ENCODE measurements at places on chromosomes 3 and 15.

GRCh38 chr3:123723522-123724168 lies 138.8 kb upstream of the HACD2 start:
- no peaks in the 10 kb centered on the region for H3K36me3 ChIP-seq
- H3K27me3 ChIP-seq: no peaks in the 10 kb centered on the region
- DNase-seq: peak; percentile 85
- H3K4me3 ChIP-seq: no peak overlapping the region

GRCh38 chr15:100284701-100285100 lies 57.1 kb downstream of the ADAMTS17 start:
- no peaks in the 10 kb centered on the region for H3K27me3 ChIP-seq
- DNase-seq: no peak
- no peaks in the 10 kb centered on the region for H3K4me1 ChIP-seq
- H3K36me3 ChIP-seq: no peaks in the 10 kb centered on the region
- no peak overlapping the region for H3K27ac ChIP-seq

GRCh38 chr3:27449530-27450150 lies 34.5 kb downstream of the SLC4A7 start:
- H3K27me3 ChIP-seq: no peaks in the 10 kb centered on the region
- no peak overlapping the region for H3K27ac ChIP-seq
- H3K4me1 ChIP-seq: peaks cover 17% of the 10 kb centered on the region
- H3K36me3 ChIP-seq: no peaks in the 10 kb centered on the region

GRCh38 chr15:59590027-59590426 lies 21.6 kb upstream of the GCNT3 start:
- H3K36me3 ChIP-seq: no peaks in the 10 kb centered on the region
- DNase-seq: no peak
- no peak overlapping the region for H3K4me3 ChIP-seq
- no peak overlapping the region for H3K27ac ChIP-seq

GRCh38 chr3:66588340-66588847 lies 87.6 kb upstream of the LRIG1 start:
- H3K36me3 ChIP-seq: no peaks in the 10 kb centered on the region
- H3K4me3 ChIP-seq: no peak overlapping the region
- no peak overlapping the region for H3K27ac ChIP-seq
- H3K27me3 ChIP-seq: no peaks in the 10 kb centered on the region
- no peak for DNase-seq

DNA sequence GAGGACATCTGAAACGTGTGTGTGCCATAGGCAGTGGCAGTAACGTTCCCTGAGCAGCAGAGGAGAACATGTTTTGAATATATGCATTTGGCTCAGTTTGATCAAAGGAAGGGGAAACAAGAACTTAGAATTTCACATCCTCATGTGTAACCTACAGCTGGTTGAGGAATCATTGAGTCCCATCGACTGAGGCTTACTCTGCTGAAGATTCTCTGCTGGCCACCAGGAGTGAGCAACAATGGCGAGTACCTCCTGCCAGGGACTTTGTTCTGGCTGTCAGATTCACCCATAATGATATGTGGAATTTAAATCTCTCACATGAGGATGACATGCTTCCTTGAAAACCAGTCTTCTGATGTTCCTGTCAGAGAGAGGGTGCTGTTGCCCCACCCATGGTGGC lies 21.3 kb downstream of the GORASP1 start:
- H3K27me3 ChIP-seq: no peaks in the 10 kb centered on the region
- no peaks in the 10 kb centered on the region for H3K4me1 ChIP-seq
- H3K27ac ChIP-seq: no peak overlapping the region
- no peak overlapping the region for H3K4me3 ChIP-seq

- H3K4me3 ChIP-seq: no peak overlapping the region
- DNase-seq: no peak
- H3K36me3 ChIP-seq: no peaks in the 10 kb centered on the region
- no peak overlapping the region for H3K27ac ChIP-seq
These were observed 47.8 kb downstream of the ZNF621 start for GRCh38 chr3:40572588-40572987.

DNA sequence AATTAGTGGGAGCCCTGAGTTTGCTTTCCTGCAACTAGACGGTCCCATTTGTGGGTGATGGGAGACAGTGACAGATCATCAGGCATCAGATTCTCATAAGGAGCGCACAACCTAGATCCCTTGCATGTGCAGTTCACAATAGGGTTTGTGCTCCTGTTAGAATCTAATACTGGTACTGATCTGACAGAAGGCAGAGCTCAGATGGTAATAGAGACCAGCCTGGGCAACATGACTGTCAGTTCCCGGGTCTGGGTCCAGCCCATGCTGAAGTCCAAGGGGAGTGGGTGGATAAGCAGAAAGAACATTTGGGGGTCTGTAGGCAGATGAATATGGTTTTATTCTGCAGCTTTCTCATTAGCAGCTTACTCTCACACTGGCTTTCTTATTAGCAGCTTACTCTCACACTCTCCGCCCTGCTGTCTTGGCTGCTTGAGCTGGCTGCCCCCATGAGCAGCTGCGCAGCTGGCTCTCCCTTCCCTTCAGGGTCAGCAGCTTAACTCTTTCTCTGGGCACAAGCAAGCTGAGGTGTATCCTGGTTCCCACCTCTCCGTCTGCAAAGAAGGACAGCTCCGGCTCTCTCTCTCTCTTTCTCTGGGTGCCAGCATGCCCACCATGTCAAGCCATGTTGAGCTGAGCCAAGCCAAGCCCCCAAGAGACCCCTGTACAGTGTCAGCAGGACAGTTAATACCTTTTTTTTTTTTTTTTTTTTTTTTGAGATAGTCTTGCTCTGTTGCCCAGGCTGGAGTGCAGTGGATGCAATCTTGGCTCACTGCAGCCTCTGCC lies 46.5 kb downstream of the KLHDC8B start:
- no peak overlapping the region for H3K4me3 ChIP-seq
- no peaks in the 10 kb centered on the region for H3K27me3 ChIP-seq
- no peaks in the 10 kb centered on the region for H3K36me3 ChIP-seq
- peaks cover 14% of the 10 kb centered on the region for H3K4me1 ChIP-seq

GRCh38 chr3:52202384-52203077 lies 4.6 kb downstream of the ALAS1 start:
- DNase-seq: no peak
- peaks cover 59% of the 10 kb centered on the region for H3K36me3 ChIP-seq
- H3K4me1 ChIP-seq: peaks cover 25% of the 10 kb centered on the region
- no peak overlapping the region for H3K4me3 ChIP-seq
- H3K27me3 ChIP-seq: no peaks in the 10 kb centered on the region

DNA sequence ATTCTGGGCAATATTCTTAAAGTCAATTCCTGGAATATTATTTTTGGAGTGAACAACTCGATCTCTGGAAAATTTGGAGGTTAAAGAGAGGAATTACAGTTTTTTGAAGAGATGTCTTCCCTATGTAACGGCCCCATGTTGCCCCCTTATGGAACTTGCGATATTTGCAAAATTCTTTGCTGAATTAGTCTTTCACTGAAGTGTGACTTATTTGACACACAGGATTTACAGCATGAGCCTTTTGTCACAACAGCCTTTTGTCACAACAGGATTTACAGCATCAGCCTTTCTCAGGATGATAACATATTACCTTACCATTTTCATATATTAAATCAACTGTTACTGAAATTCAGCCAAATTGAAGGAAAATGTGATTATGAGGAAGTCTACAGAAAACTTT lies 37.8 kb upstream of the SPTSSB start:
- H3K27me3 ChIP-seq: no peaks in the 10 kb centered on the region
- no peak for DNase-seq
- no peak overlapping the region for H3K27ac ChIP-seq
- H3K4me1 ChIP-seq: no peaks in the 10 kb centered on the region

DNA sequence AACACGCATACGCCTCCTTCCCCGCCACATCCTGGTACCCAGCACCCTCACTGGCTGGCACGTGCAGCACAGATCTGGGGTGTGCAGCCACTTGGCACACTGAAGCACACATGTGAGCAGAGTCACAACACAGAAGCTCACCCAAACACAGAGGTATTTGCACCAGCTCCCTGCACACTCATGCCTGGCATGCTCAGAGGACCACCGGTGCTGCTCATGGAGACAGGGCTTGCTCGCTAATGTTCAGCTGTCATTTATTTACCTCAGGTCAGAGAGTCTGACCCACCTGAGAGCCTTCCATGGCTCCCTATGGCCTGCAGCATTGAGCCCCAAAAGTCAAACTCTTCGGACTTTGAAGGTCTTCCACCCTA lies 70.4 kb downstream of the ADAMTS7 start:
- H3K4me1 ChIP-seq: no peaks in the 10 kb centered on the region
- no peak for DNase-seq
- H3K27me3 ChIP-seq: no peaks in the 10 kb centered on the region
- H3K4me3 ChIP-seq: no peak overlapping the region
- H3K36me3 ChIP-seq: no peaks in the 10 kb centered on the region
- no peak overlapping the region for H3K27ac ChIP-seq

DNA sequence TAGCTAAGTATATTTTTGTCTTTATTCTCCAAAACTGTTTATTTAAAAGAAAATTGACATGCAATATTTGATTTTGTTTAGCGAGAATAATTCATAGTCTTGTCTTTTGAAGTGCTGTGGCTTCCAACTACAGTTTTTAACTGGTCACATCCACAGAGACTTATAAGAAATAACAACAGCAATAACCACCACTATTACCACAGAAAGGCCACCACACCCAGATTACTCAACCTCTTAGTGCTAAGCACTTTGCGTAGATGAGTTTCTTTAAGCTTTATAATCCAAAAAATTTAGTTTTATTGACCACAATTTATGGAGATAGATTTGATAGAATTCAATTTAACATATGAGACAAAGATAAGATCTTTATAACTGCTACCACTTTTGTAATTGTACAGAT lies 468.4 kb upstream of the UBE2E2 start:
- H3K4me3 ChIP-seq: no peak overlapping the region
- DNase-seq: no peak
- no peaks in the 10 kb centered on the region for H3K27me3 ChIP-seq
- H3K4me1 ChIP-seq: no peaks in the 10 kb centered on the region

DNA sequence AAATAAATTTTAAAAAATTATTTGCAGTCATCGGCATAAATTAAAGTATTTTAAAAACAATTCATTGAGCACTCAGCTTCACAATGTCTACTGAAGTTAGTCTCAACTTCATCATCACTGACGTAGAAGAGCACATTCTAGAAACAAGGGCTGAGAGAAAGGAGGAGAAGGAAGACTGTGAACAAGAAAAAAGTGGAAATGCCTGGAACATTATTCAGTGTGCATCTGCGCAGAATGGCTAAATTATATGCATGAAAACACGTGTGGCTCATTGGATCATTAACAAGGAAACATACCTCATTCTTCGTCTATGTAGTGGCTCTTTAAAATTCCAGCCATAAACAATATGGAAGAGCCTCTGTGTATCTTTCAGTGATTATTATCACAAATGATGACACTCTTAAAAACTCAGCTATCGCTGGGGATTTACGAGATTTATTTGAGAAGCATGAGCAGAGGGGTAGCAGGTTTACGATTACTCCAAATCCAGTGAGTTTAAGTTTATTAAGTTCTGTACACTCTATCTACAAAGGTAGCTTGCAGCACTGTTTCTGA lies 404.2 kb upstream of the CDIN1 start:
- no peaks in the 10 kb centered on the region for H3K27me3 ChIP-seq
- H3K4me1 ChIP-seq: peaks cover 7% of the 10 kb centered on the region
- DNase-seq: no peak
- H3K36me3 ChIP-seq: no peaks in the 10 kb centered on the region

DNA sequence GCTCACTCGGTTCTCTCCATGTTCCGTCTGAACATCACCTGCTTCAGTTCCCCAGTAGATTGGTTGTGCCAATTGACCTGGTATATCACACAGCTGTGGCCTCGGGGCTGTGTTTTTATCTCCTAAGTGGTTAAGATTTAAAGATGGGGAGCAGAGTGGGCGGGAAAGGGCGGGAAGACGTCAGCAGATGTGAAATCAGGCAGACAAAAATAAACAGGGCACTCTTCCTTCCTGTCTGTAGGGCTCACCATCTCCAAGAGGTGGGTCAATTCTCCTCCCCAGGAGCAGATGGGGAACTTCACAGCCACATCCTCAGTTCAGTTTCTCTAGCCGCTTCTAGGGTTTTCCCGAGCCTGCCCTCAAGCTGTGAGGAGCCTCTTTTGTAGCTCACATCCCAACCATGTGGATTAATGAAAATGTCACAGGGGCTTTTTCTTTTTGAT lies 26.8 kb upstream of the LIMD1 start:
- H3K27ac ChIP-seq: no peak overlapping the region
- no peaks in the 10 kb centered on the region for H3K27me3 ChIP-seq
- no peaks in the 10 kb centered on the region for H3K36me3 ChIP-seq
- H3K4me3 ChIP-seq: no peak overlapping the region
- no peaks in the 10 kb centered on the region for H3K4me1 ChIP-seq

GRCh38 chr3:192169332-192169915 lies 557.9 kb downstream of the FGF12 start:
- no peak overlapping the region for H3K27ac ChIP-seq
- H3K4me3 ChIP-seq: no peak overlapping the region
- H3K36me3 ChIP-seq: no peaks in the 10 kb centered on the region
- no peak for DNase-seq
- H3K27me3 ChIP-seq: no peaks in the 10 kb centered on the region

GRCh38 chr15:31302778-31303725 lies 23.6 kb upstream of the KLF13 start:
- H3K4me1 ChIP-seq: peaks cover 36% of the 10 kb centered on the region
- H3K27ac ChIP-seq: no peak overlapping the region
- no peak overlapping the region for H3K4me3 ChIP-seq
- H3K36me3 ChIP-seq: no peaks in the 10 kb centered on the region

GRCh38 chr3:132088291-132088690 lies 53.5 kb upstream of the CPNE4 start:
- no peak overlapping the region for H3K27ac ChIP-seq
- H3K4me3 ChIP-seq: no peak overlapping the region
- no peak for DNase-seq

DNA sequence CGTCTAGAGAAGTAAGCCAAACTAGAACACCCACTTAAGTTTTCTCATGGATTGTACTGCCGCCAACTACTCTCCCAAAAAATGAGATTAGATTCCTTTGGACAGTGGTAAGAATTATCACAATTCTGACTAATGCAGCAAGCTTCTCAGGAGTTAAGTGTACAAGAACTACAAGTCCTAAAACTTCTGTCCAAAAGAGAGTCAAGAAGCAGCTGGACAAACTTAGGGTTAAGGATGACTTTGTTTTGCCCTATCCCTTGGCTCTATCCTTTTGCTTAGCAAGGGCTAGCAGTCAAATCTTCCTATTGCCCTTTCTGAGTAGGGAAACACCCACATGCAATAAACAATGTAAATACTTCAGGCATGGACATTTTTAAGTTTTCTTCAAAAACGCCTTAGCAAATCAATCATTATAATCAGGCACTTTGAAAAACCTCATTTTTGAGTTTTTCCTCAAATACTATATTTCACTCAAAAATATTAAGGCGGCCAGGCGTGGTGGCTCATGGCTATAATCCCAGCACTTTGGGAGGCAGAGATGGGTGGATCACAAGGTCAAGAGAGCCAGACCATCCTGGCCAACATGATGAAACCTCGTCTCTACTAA lies 19.5 kb downstream of the RAF1 start:
- no peak for DNase-seq
- H3K36me3 ChIP-seq: no peaks in the 10 kb centered on the region
- no peak overlapping the region for H3K4me3 ChIP-seq
- no peak overlapping the region for H3K27ac ChIP-seq
